ENCODE measurements at places on chromosomes 3 and 15. TPM values are rescaled to one million over a fixed set of nuclear protein-coding genes. Genes with fewer than 3 reads are reported as not detected.

GRCh38 chr3:160106905-160107861 is 118.0 kb upstream of the C3orf80 start:
- DNase-seq = no peak

- peak; percentile 67 for DNase-seq
These were observed 227.8 kb downstream of the CDIN1 start for GRCh38 chr15:36807134-36807764.

GRCh38 chr15:49649987-49650386 is 29.1 kb downstream of the DTWD1 start:
- no peak for DNase-seq

DNA sequence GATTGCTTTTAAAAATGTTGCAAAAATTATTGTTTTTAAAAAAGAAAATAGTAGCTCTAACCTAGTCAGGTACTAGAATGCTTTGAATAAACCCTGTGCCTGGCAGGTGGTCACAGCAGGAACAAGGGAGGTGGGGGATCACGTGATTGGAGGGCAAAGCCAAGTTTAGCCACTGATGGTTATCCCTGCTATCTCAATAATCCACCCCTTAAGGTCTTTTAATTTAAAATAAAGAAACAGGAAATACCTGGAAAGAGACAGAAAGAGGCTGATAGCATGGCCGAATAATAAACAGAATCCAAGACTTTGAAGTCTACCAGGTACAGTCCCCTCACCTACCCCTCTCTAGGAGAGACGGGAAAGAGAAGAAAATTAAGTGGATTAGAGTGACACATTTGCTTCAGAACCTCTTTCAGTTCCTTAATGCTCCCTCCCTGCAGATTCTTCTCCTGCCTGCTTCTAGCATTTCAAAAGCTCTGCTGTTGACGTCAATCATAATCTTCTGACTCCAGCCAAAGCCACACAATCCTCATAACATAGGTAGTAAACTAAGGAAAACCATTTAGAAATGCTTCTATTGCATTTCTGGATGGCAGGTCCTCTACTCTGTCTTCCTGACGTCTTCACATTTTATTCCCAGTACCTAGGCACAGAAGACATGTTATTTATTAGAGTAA is 303.4 kb upstream of the MME start:
- DNase-seq = no peak

DNA sequence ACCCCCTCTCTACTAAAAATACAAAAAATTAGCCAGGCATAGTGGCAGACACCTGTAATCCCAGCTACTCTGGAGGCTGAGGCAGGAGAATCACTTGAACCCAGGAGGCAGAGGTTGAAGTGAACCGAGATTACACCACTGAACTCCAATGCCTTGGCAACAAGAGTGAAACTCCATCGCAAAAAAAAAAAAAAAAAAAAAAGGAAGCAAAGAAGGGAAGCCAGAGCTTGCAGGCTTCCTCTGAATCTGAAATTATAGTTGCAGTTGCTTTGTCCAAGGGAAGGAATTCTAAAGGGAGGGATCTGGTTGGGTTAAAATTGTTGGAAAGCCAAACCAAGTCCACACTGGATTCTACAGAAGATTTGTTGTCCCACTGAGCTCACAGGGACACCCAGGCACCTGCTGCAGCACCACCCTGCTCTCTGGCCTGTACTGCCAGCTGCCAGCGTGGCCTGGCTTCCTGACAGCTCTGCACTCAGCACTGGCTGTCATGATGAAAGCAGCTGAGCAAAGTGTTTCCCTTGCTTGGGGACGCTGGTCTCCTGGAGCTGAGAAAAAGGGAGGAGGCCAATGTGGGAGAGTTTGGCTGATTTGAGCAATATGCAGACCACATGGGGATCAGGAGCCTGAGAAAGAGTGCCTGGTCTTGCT is 88.8 kb upstream of the HES1 start:
- no peak for DNase-seq

- DNase-seq = no peak
These were observed 183.7 kb upstream of the LRRN1 start for GRCh38 chr3:3615533-3615932.

DNA sequence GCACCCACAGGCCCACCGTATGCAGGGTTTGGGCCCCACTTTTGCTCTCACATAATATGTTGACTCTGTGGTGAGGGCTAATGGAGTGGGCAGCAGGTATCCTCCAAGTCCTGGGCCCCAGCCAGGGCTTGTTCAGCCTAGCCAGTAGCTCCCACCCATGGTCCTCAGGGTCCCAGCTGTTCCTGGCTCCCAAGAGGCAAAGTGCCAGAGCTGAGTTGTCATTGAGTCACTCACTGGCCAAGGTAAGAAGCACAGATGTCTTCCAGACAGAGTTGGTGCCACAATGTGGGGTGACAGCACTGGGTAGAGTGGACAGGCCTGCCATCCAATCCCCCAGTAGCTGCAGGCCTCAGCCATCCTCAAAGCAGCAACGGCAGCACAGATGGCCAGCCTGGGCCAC is 4.3 kb downstream of the SHF start:
- no peak for DNase-seq

- DNase-seq = no peak
These were observed 73.4 kb downstream of the ULK4 start for GRCh38 chr3:41888368-41889076.

GRCh38 chr3:151697496-151697895 is 36.2 kb upstream of the AADACL2 start:
- no peak for DNase-seq

- DNase-seq = no peak
These were observed 137.4 kb upstream of the SGO1 start for GRCh38 chr3:20323307-20323927.

The GP5 gene
- total RNA-seq = 0.90 TPM

The IL17RD gene
- total RNA-seq = 33.4 TPM
